ENCODE measurements at places on chromosomes 1 and 21.

GRCh38 chr1:227854189-227854588 is 38.7 kb downstream of the PRSS38 start:
- DNase-seq: no peak

- no peak for DNase-seq
Measured at GRCh38 chr21:30984889-30985288, 53.4 kb downstream of the KRTAP19-8 start.

DNA sequence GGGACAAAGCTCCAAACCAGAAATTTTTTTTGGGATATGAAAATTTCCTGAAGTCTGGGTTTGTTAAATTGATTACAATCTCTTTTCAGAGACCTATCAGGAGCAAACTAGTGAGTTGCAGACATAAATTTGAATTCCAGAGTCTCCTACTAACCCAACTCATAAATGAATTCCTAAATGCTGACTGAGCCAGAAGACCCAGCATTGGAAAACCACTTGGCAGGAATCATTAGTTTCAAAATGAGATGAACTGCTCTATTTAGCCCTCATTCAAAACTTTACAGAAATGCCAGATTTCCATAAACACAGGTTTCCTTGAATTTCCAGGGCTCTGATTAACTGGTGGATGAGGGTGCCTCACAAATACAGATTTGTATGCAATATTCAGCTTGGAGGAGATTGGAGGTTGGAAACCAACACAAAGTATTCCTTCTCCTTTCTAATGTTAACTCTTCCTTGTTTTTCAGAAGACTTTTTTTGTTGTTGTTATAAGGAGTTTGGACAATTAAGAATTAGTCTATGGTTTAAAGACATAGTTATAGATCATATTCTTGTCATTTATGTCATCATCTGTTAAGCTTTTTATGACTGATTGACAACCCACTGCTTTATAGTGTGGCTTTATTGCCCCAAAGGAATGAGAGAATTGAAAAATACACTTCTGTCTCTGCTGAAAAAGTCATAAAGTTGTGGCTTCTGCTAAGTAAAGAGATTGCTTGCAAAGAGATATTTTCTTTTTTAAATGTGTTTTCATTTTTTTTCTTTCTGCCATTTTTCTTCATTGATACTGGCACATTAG is 222.8 kb downstream of the HLX start:
- DNase-seq: no peak

DNA sequence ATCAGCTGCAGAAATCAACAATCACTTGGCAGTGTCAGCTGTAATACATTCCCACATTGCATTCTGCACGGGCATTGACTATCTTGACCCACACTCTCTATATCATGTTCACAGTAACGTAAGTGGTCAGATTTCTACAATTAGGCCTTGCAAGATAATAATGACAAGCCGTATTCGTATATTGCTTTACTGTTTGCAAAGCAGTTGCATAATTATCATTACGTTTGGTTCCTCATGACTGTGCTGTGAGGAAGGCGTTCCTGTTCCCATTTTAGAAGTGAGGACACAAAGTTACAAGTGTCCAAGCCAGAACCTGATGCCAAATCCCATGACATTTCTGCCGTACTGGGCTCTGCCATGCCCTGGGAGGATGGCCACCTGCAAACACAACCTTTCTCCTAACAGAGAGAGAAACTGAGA is 53.5 kb upstream of the TARBP1 start:
- DNase-seq: no peak

DNA sequence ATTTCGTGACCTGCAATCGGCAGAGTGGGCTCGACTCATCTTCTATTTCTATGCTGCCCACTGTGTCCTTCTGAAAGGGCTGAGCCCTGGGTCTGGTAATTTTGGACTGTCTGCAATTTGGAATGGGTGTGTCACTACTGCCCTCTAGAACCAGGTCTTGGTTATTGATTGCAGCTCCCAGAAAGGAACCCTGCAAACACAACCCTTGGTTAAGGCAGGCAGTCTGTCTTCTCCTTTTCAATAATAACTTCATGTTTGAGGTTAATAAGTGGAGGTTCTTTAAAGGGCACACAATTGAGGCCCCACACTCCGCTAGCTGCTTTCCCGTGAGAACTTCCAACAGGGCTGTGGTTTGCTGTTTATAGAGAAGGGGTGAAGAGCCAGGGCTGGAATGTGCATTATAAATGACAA is 79.9 kb upstream of the LYST start:
- DNase-seq: no peak
